ENCODE measurements at places on chromosomes 3 and 15.

DNA sequence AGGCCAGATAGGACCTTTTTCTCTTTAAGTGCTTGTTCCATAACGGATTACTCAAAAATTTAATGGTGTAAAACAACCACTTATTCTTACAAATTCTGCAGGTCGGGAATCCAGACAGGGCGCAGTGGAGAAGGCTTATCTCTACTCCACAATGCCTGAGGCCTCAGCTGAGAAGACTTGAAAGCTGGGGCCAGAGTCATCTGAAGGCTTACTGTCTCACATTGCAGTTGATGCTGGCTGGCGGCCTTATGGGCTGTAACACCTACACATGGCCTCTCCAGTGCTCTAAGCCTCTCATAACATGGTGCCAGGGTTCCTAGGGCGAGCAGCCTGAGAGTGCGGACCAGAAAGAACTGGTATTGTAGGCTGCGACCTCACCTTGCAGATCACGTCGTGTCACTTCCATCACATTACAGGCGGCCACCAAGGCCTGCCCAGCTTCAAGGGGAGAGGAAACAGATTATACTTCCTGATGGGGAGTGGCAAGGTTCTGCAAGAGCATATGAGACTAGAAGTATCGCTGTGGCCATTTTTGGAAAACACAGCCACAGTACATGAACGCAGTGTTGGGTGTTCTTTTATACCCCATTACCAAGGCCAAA is 32.4 kb downstream of the CMTM7 start:
- no peak for DNase-seq

GRCh38 chr3:195057716-195058115 is 213.2 kb downstream of the XXYLT1 start:
- DNase-seq, result no peak

GRCh38 chr15:66714543-66714981 is 12.5 kb downstream of the SMAD6 start:
- no peak for DNase-seq

GRCh38 chr3:129409541-129409940 is 18.9 kb downstream of the EFCAB12 start:
- no peak for DNase-seq

DNA sequence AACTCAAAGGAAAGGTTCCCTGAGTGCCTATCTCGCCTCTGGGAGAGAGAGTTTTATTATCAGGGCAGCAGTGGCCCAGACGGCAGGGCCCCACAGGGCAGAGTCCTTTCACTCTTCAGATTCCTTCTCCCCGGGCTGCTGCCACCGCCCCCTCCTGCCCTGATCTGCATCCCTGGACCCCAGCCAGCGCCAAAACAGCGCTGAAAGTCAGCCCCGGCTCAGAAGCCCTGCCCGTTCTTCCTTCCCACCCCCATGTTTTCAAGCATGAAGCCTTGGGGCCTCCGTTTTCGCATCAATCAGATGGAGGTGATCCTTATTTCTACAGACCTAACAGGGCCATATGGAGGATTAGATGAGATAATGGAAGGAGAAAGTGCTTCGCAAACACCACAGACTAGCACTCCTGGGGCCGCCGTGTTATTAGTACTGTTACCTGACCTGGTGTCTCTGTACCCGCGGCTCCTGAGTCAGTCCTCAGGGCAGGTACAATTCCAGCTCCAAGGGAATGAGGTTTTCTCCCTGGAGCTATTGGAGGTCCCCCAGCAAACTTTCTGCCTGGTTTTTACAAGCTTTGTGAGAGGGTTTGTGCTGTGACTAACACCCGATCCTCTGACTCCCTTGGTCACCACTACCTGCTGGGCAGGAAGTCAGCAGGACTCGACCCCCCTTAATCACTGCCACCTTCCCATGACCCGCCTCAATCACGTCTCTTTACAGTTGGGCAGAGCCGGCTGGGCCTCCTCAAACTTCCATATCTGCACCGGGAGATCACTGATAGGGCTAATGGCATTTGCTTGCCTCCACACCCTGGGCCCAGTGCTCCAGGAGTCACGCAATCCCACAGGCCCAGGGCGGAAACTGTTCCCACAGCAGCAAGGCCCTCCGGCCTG is 39.5 kb upstream of the TSEN2 start:
- DNase-seq, result no peak

GRCh38 chr15:58889363-58889762 is 44.1 kb downstream of the SLTM start:
- no peak for DNase-seq

GRCh38 chr3:149152420-149152819 is 23.0 kb downstream of the HPS3 start:
- DNase-seq, result no peak

DNA sequence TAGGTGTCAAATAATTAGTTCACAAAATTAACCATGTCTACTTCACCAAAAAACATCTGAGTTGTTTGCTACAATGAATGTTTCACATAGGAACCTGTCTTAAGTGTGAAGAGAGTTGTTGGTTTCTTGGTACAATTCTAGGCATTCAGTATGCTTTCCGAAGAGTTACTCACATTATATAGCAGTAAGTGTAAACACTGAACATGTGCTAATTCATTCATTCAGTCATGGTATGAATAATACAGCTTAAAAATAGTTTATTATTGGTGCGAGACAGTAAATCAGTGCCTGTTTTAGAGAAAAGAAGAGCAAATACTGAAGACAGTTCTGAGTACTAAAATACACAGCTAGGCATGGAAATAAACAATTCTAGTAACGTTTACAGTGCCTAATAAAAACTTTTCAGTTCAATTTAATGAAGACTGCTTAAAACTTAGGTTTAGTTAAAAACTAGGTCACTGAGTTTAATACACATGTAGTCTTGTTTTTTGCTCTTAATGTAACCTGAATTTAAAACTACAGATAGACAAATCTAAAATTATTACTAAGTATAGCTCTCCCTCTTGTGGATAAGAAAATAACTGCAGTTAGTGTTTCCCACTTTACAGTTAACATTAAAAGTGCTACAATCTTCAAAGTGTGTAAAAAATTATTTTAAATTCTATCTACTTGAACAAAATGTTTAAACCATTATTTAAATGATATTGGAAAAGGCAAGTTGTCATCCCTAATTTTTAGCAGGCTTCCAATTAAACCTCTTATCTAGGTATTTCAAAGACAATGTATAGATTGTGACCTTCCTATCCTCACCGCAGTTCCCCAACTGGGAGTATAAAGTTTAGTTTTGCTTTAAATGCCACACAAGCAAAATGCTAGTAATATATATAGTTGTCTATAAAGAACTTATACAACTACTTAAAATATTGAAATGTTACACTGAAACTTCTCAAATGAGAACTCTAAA is 20.1 kb upstream of the ZCWPW2 start:
- DNase-seq, result no peak

DNA sequence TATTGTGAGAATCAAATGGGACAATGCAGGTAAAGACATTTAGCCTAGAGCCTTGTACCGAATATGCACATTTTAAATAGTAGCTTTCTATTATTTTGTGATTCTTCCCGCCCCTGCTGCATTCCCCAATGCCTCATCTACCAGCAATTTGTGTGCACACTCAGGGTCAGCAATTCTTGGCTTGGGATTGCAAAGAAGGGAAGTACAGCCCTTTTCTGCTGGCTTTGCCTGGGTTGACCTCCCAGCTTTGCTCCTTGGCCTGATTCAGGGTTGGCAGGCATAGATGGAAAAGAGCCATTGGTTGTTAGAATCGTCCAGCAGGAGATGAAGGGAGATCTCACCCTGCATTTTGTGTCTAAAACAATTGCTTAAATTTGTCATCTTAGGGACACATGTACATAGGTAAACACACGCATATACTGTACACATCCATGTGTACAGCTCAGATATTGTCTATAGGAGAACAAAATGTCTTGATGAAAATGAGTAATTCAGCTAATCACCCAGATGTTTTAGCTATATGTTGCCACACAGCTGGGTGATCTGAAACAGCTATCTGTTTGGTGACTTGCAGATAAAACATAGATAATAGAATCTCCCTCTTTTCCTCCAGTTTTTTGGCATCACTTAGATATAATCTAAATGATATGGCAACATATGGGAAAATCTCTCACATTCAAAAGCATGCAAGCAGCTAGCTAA is 340.9 kb upstream of the TBL1XR1 start:
- DNase-seq, result no peak

DNA sequence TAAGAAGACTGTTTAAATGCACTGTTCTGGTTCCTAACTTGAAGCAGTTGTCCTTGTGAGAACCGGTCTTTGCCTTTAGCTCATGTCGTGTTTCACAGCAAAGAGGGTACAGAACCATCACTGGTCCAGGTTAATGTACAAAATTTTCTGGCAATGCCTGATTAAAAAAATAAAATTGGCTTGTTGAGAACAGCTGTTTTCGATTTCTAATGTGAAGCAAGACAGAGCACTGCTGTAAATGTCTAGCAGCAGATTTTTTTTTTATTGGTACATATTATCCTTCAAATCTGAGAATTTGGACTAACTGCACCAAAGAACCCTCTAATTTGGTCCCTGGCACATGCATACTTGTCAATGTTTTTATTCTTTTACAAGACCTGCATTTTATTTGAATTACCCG is 103.3 kb downstream of the STT3B start:
- no peak for DNase-seq

DNA sequence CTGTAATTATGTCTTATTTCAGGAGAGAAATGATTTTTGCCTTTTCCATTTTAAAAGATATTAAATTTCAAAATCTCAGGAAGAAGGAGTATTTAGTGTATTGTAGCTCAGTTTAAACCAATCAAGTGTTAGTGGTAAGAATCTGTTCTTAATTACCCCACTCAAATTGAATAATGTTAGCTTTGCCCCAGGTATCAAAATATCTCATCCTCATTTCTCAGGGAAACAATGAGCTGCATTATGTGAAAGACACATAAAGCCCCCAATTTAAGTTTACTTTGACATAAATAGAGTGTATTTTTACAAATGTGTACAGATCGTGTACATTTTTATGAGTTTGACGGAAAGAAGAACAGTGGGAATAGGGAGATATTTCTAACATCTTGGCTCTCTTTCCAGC is 317.4 kb upstream of the RARB start:
- DNase-seq, result no peak

- no peak for DNase-seq
Observed at GRCh38 chr15:47326410-47327333, 390.6 kb upstream of the SEMA6D start.

- no peak for DNase-seq
Observed at GRCh38 chr3:54223063-54223462, 100.7 kb downstream of the CACNA2D3 start.

GRCh38 chr15:98649472-98650416 is 1.4 kb downstream of the IGF1R start:
- DNase-seq, result peak; percentile 23

- DNase-seq, result no peak
Observed at GRCh38 chr3:55891106-55891505, 404.0 kb upstream of the WNT5A start.

DNA sequence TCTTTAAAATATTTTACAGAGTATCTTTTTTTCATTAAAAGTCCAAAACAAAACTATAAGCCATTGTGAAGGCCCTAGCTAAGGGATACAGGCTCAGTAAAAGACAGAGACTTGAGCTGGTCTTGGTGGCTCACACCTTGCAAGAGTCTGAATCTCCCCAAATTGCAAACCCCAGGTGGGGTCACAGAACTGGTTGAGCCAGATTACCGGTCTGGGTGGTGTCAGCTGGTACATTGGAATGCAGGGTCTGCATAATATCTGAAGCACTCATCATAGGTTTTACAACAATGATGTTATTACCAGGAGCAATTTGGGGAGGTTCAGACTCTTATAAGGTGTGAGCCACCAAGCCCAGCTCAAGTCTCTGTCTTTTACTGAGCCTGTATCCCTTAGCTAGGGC is 201.2 kb upstream of the ARPP21 start:
- no peak for DNase-seq

- no peak for DNase-seq
Observed at GRCh38 chr3:5017925-5018531, 38.8 kb downstream of the BHLHE40 start.

DNA sequence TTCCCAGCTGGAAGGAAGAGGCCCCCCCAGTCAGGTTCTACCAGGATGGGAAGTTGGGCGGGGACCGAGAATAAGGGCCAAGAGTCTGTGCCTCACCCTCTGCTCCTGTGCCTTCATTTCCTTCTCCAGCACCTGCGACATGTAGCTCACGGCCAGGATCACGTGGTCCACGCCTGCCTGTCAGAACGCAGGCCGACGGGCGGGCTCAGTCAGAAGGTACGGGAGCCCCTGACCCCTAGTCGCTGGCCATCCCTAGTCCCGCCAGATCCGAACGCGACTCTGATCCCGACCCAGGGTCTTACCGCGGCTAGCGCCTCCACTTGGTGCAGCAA is 489 bp downstream of the GMPPB start:
- DNase-seq, result no peak

DNA sequence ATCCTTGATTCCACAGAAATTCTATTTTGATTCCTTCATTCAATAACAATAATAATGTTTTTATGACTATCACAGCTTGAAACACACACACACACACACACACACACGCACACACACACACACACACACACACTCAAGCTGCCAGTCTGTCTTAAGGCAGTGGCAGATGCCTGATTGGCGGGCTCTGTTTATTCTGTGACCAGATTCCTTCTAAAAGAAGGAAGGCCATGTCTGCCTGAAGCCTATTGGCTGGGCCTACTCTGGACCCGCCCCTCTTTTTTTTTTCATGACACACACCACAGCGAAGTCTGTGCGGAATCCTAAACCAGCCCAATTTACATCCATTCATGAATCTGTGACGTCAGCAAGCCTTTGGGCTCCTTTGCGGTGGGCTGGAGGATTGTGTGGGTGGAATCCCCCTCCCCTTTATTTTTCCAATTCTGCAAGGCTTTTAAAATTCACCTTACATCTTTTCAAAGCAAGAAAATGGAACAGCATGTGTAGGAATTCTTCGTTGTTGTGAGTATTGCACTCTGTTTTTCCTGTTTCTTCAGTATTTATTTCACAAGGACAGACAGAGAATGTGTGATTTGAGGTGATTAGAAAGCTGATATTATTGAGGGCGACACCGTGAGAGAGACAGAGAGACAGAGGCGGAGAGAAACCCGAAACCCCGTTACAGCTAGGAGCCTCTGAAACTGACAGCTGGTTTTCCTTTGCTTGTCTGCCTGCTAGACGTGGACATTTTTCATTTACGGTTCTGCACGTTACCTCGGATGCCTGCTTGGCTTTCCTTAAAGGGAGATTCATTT is at the start of gene MAP3K13:
TSS of gene MAP3K13 (plus strand) at position 287 of the 812 bp plus-strand sequence. CDS start 65,446 bp downstream, outside the sequence.
- no peak for DNase-seq

DNA sequence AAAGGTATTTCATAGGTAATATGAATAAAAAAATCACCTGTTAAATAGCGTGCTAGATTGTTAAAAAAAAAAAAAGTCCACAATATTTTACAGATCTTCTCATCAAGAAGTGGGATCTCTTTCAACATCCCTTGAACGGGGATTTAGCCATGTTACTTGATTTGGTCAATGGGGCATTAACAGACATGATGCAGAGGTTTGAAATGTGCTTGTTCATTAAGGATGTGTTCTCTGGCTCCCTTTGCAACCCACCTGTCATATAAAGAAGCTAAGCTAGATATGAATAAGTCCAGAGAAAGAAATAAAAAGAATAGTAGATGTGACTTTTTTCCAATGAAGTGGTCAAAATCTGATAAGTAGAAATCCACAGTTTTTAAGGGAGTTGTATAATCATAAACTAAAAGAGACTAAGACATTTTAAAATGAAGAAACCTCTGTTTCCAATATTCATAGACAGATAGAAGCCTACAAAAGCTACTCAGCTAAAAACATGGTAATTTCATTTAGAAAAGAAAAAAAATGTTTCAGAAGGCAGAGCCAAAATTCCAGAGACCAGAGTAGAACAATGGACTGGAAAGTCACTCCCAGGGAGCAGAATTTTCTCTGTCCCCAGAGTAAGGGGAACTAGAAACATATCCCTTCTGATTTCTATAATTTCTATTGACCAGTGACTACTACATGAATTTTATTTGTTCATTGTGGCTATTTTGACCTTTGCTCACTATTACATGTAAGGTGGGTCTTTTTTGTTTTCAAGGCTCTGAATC is 79.2 kb downstream of the PLSCR2 start:
- no peak for DNase-seq

GRCh38 chr15:51499379-51499976 is 123.1 kb downstream of the DMXL2 start:
- DNase-seq, result no peak

Data from stimulated activated CD8-positive, alpha-beta memory T cell treated with anti-CD3 and anti-CD28 coated beads, Interleukin-2, amount 100 ng/mL, for 1 hour (primary cell).